ENCODE measurements at places on chromosomes 3 and 15. TPM values are rescaled to one million over a fixed set of nuclear protein-coding genes. Genes with fewer than 3 reads are reported as not detected.

The GP5 gene
- total RNA-seq, result 0.26 TPM

- no peak for DNase-seq
Observed at GRCh38 chr3:54159917-54160316, 37.6 kb downstream of the CACNA2D3 start.

DNA sequence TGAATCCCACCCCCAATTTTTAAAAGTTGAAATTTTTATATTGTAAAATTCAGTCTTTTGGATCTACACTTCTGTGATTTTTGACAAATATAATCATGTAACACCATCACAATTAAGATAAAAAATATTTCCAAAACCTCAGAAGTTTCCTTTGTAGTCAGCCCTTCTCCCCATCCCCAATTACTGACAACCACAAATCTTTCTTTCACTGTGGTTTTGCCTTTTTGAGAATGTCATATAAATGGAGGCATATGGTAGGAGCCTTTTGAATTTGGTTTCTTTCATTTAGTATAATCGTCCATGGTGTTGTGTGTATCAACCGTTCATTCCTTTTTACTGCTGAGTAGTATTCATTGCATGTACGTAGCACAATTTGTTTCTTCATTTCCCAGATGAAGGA lies 7.9 kb upstream of the CILP start:
- DNase-seq, result no peak

The ISG20 gene
- 34.9 TPM for total RNA-seq

The CEP97 gene
- total RNA-seq, result 7.6 TPM

The MORF4L1 gene
- total RNA-seq, result 261 TPM

GRCh38 chr15:31400222-31400927 lies 73.7 kb downstream of the KLF13 start:
- no peak for DNase-seq

GRCh38 chr3:194844046-194844445 lies 158.4 kb downstream of the FAM43A start:
- DNase-seq, result no peak

The CDC25A gene
- 0.90 TPM for total RNA-seq

DNA sequence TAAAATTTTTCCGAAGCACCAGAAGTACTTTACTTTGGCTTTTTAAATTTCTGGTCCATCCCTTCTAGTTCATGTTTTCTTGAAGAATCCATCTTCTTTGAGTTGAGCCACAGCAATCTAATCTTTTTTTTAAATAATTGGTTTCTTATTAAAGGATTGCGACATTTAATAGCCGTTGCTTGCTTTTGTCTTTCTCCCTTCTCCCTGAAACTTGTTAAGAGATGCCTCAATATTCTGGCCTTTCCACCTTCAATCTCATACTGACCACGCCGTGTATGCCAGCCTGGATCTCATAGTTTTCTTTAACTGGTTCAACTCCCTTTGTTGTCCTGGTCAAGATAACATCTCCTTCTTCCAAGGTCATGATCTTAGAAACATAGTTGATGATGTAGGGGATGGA lies 18.4 kb upstream of the RPLP1 start:
- DNase-seq, result no peak

- DNase-seq, result no peak
Observed at GRCh38 chr3:58179235-58180098, 31.3 kb downstream of the DNASE1L3 start.

The TRIM42 gene
- total RNA-seq, result not detected

- DNase-seq, result no peak
Observed at GRCh38 chr3:172513488-172513887, 9.7 kb downstream of the TNFSF10 start.

The OR5H2 gene
- total RNA-seq, result not detected

All from upper lobe of right lung (tissue), 1 donor.